PC-3 (cell line): ENCODE measurements at places on chromosomes 5 and 9. TPM values are rescaled to one million over a fixed set of nuclear protein-coding genes. Genes with fewer than 3 reads are reported as not detected.

Gene CLK4
- total RNA-seq: 11.3 and 23.8 TPM in 2 replicates

Gene OBP2B
- total RNA-seq: not detected in 2 replicates

Gene PCDHGA9
- 1.9 and 2.9 TPM in 2 replicates for total RNA-seq

Gene ARSI
- 5.9 and 6.3 TPM in 2 replicates for total RNA-seq

Gene ST6GALNAC4
- total RNA-seq: 26.9 and 27.8 TPM in 2 replicates

Gene FIBCD1
- total RNA-seq: 7.5 and 8.9 TPM in 2 replicates

Gene CRB2
- not detected in 2 replicates for total RNA-seq

Gene SLC34A1
- 0.07 and 0.12 TPM in 2 replicates for total RNA-seq

Gene TMEM174
- total RNA-seq: not detected in 2 replicates

Gene MRNIP
- 20.2 and 26.1 TPM in 2 replicates for total RNA-seq

Gene MYOZ3
- total RNA-seq: not detected in 2 replicates

Gene IPPK
- total RNA-seq: 10.6 and 13.2 TPM in 2 replicates

Gene SPATA31D4
- total RNA-seq: not detected in 2 replicates

Gene CCIN
- total RNA-seq: 0.22 and 0.46 TPM in 2 replicates

Gene FAM200C
- 1.5 and 2.6 TPM in 2 replicates for total RNA-seq

Gene MYMK
- not detected in 2 replicates for total RNA-seq
